Stimulated activated CD4-positive, alpha-beta T cell treated with anti-CD3 and anti-CD28 coated beads, Interleukin-4, amount 100 ng/mL, for 1 hour (primary cell): ENCODE measurements at places on chromosomes 4 and X.

- DNase-seq, result no peak
These were observed 21.3 kb downstream of the DIAPH2 start for GRCh38 chrX:96705905-96706304.

DNA sequence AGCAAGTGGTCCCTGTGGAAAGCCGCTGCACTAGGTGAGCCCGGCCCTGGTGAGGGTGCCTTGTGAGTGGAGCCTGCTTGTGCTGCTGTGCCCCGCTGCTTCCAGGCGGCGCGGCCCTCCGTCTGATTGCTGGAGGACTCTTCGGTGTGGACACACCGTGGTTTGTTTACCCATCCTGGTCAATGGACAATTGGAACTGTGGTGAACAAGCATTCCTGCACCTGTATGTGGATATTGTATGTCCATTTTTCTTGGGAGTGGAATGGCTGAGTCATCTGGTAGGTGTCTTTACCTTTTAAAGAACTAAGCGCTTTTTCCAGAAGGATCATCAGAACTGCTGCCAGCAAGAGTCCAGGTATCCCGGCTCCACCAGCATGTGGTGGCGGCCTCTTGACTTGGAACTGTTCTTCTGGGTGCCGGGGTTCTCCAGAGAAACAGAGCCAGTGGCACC is 15.6 kb downstream of the MAEA start:
- DNase-seq, result no peak

GRCh38 chr4:7120341-7120740 is 52.5 kb upstream of the GRPEL1 start:
- DNase-seq, result no peak

- no peak for DNase-seq
These were observed 710 bp downstream of the PRKG2 start for GRCh38 chr4:81214144-81214880.

- DNase-seq, result no peak
These were observed 304.8 kb downstream of the QDPR start for GRCh38 chr4:17206829-17207801.

GRCh38 chrX:9050331-9050730 is 16.4 kb upstream of the FAM9B start:
- no peak for DNase-seq

- no peak for DNase-seq
These were observed 130.6 kb upstream of the GLRA2 start for GRCh38 chrX:14398725-14399124.

GRCh38 chrX:437661-438390 is 51.1 kb upstream of the PPP2R3B start:
- DNase-seq, result no peak

DNA sequence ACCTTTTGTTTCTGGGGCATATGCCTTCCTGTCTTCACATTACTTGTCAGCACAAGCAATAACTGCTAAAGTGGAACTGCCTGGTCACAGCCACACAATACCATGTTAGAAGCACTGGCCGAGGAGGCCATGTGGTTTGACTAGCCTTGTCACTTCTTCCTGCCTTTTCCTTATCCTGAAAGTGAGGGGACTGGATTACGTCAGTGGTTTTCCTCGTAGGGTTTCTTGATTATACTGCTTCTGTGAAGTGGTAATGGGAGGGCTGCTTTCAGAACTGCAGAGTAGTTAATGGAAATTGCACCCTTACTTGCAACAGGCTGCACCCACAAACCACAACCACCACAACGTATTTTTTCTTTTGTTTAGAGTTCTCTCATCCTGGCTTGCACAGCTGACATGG is 26.6 kb downstream of the ZRSR2 start:
- DNase-seq, result no peak

DNA sequence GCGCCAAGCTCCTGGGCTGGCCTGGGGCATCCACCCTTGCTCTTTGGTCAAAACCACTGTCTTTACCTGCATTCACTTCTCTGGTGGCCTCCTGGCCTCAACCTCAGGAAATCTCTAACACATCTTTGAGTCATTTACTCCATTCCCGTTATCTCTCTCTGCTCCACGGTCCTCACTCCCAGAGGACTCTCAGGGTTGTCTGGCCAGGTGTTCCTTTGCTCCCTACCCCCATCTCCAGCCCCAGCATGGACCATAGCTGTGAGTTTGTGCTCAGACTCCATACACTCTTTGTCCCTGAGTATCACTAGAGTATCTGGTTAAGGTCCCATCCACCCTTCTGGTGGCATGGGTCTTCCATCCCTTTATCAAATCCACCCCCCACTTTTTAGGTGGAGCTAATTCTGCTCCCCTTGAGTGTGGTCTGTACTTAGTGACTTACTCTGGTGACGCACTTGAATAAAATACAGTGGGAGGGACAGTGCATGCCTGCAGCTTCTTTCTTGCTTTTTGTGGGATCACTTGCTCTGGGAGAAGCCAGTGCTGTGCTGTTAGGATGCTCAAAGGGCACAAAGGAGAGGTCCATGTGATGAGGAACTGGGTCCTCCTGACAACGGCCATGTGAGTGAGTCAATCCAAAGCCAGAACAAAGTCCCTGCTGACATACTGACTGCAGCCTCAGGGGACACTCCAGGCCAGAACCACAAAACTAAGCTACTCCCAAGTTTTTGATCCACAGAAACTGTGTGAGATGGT is 44.3 kb downstream of the IGFBP7 start:
- DNase-seq, result no peak

GRCh38 chr4:52091801-52092200 is 40.7 kb downstream of the SPATA18 start:
- no peak for DNase-seq

DNA sequence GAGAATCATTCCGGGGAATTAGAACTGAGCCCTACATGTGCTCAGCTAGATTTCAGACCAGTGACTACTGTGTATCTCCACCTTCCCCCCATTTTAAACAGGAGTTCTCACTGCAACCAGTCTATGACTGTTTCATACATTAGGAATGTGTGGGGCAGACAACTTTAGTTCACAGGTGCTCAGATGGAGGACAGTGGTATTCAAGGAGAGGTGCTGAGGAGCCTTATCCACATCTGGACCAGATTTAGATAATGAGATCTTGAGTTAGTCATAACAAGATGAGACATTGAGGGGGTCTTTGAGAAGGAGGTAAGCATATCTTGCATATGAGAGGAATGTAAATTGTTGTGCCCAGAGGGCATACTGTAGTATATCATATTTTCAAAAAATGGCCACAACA is 32.8 kb upstream of the RELL1 start:
- DNase-seq, result no peak
